Occipital lobe (tissue), 3 donors: ENCODE measurements at places on chromosomes 6 and 20. TPM values are rescaled to one million over a fixed set of nuclear protein-coding genes. Genes with fewer than 3 reads are reported as not detected.

Gene PTCRA
- not detected for total RNA-seq

Gene MANEA
- 16.1 TPM for total RNA-seq

Gene IER3
- 3.0 TPM for total RNA-seq

Gene DOK5
- 350 TPM for total RNA-seq

Gene RPN2
- 105 TPM for total RNA-seq

Gene AVP
- total RNA-seq, result not detected

Gene ABHD16A
- 48.2 TPM for total RNA-seq

Gene TNFRSF6B
- total RNA-seq, result not detected

Gene C20orf141
- not detected for total RNA-seq

Gene DEK
- 127 TPM for total RNA-seq

Gene DCDC2
- 2.0 TPM for total RNA-seq

Gene FAM162B
- total RNA-seq, result 2.8 TPM

Gene GNRH2
- not detected for total RNA-seq

Gene NUS1
- 37.7 TPM for total RNA-seq

Gene GABBR1
- 91.1 TPM for total RNA-seq

Gene MCHR2
- total RNA-seq, result 4.1 TPM

Gene TMEM170B
- 59.0 TPM for total RNA-seq

Gene BCAS1
- 3.0 TPM for total RNA-seq

Gene VWA7
- 0.31 TPM for total RNA-seq

Gene VGLL2
- not detected for total RNA-seq

Gene SDCBP2
- 2.0 TPM for total RNA-seq

Gene HLA-DRB5
- total RNA-seq, result not detected

Gene ACSS1
- 3.7 TPM for total RNA-seq

Gene WFDC10B
- total RNA-seq, result not detected
